Stromal cell of bone marrow (primary cell): ENCODE measurements at places on chromosomes 2 and 18.

DNA sequence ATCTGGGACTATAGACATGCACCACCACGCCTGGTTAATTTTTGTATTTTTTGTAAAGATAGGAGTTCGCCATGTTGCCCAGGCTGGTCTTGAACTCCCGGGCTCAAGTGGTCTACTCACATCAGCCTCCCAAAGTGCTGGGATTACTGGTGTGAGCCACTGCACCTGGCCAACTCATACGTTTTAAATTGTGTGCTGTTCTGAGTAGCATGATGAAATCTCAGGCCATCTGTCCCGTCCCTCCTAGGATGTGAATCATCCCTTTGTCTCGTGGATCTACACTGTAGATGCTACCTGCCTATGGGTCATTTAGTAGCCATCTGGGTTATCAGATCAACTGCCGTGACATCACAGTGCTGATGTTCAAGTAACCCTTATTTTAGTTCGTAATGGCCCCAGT, 38.5 kb upstream of the RMP24 start:
- no peak for DNase-seq

GRCh38 chr2:42161444-42161843, 7.7 kb upstream of the EML4 start:
- DNase-seq, result no peak

DNA sequence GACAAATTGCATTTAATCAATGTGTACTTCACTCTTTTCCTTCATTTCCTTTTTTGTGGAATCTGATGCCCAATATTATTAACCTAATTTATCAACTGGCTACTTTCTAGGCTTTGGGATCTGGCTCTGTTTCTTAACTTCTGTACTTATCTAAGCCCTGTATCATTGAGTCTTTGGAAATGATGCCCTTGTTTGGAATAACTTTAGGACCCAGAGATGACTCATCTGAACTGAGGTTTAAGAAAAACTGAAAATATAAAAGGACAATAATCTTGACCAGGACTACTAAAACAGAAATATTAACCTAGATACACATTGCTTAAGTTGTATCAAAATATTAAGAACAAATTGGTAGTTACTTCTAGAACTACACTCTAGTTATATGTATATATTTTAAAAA, 600.8 kb downstream of the CPS1 start:
- DNase-seq, result no peak

DNA sequence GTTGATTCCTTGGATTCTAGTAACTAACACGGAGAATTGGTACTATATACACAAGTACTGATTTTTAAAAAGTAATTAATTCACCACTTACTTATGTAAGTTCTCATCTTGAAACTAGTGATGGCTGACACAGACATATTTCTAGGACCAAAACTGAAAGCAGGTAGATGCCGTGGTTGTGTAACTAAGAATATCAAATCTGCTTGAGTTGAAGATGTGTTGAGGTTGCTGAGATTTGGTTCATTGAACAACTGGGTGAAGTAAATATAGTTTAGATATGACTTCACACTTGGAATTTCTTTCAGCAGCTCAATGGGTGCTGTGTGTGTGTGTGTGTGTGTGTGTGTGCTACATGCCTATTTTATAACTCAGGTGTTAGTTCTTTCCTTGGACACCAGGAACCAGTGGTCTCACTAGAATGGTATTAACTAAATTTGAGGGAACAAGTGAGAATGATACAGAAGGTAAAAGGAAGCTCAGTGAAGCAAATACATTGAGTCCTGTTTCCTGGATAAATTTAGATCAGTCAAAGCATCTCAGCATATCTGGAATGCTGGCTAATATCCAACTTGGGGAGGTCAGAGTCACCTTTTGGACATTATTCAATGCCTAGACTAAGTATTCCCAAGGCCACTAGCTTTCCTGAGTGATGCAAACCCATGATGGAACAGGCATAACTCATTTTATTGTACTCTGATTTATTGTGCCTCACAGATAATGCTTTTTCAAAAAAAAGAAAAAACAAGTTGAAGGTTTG, 110.7 kb upstream of the ZEB2 start:
- no peak for DNase-seq

DNA sequence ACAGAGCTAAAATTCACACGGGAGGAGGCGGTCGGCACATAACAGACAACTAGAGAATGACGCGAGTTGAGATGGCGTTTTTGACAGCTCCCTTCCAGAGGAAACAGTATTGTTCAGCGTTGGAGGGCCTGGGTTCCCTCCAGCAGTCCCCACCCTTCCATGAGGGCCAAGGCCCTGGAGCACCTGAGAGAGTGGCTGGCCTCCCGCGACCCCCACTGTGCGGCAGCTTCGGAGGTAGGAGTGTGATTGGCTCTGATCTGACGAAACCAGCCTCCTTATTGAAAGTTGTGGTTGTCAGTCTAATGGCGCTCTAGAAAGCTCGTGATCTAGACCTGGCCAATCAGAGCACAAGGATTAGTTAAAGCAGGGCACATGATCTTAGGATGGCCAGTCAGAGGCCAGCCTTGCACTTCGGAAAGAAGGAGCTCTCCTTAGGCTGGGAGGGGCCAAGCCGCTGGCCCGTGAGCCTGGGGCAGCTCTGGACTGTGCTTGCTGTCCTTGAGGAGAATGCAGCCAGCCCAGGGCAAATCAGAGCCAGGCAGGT, 104.5 kb upstream of the CELF4 start:
- no peak for DNase-seq

DNA sequence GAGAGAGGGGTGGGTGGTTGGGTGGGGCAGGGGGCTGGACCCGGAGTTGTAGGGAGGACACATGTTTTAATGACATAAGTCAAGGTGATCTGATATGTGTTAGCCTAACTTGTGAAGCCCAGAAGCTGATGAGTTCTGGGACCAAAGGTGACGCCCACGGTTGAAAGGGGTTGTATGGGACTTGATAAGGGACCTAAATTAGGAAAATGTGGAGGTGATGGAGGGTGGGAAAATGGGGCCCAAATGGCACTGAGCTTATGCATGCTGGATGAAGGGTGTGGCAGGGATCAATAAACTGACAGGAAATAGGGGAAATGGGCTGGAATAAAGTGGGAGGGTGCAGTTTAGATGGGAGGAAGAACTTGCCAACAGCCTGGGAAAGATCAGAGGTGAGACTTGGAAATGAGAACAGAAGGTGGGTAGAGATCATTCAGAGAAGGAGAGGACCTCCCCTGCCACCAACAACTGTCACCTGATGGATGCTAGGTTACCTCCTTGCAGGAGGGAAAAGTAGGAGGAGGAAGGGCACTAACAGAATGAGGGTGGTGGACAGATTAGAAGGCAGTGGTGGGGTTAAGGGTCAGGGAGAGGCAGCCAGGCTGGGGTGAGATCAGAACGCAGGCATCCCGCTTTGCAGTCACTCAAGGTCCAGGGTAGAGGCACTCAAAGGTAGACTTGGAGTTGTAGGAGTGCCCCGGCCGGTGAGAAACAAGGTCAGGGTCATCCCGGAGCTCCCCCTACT, 15.3 kb downstream of the WNT10A start:
- DNase-seq, result no peak

DNA sequence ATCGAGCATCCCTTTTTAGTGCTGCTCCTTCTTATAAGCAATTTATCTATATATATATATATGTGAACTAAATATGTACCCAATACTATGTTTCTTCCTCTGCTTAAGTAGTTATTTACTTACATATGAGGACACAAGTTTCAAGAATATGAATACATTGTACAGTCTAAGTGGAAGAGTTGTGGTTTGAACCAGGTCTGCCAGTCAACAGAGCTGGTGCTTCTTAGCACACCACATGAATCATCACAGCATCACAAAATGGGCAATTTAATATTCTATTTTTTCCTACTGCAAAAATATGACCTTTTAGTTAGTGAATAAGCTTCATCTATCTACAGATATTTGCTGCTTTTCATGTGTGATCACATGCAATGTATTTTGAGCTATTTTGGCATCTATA, 64.4 kb upstream of the SPAG16 start:
- no peak for DNase-seq
